Large intestine (tissue), 12 donors: ENCODE measurements at places on chromosomes 5 and 9. TPM values are rescaled to one million over a fixed set of nuclear protein-coding genes. Genes with fewer than 3 reads are reported as not detected.

The ZNF658 gene
- 4.4 TPM for polyA plus RNA-seq

DNA sequence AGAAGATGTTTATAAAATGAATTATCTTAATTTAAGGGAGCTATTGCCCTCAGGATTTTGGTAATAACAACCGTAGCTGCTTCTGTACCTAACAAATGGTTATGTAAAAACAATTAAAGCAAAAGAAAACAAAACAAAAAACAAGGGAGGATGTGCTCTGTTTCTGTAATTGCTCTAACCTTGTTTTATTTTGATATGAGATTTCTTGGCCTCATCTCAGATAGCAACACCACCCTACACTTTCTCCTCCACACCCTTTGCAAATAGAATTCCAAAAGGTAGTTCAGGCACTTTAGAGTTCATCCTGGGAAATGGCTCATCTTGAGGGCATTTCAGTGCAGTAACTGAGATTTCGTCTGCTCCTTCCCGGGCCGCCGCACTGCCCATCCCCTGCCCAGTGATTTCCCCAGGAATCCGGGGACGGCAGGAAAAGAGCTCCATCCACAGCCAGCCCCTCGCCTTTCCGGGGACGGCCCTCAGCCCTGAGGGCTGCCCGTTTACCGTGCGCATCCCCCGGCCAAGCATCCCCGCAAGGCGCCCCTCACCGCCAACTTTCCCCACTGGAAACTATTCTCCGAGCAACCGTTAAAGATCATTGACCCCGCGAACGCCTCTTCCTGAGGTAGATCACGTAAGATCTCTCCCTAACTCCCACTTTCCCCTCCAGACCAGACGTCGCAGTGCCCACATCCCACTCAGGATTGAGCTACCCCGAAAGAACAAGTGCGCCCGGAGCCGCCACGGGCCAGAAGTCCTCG lies 1.2 kb downstream of the FNBP1 start:
- peak overlapping the region; percentile 65 for H3K27ac ChIP-seq
- H3K4me1 ChIP-seq, result peaks cover 9% of the 10 kb centered on the region
- H3K4me3 ChIP-seq, result peak overlapping the region; percentile 61
- peak; percentile 8 for DNase-seq
- H3K36me3 ChIP-seq, result no peaks in the 10 kb centered on the region

GRCh38 chr9:6051511-6051950 lies 36.1 kb upstream of the RANBP6 start:
- no peaks in the 10 kb centered on the region for H3K36me3 ChIP-seq
- H3K4me1 ChIP-seq, result no peaks in the 10 kb centered on the region
- no peak overlapping the region for H3K4me3 ChIP-seq
- no peak overlapping the region for H3K27ac ChIP-seq

GRCh38 chr9:123742009-123742767 lies 187.7 kb downstream of the DENND1A start:
- peak; percentile 14 for DNase-seq
- H3K27ac ChIP-seq, result no peak overlapping the region
- H3K4me1 ChIP-seq, result no peaks in the 10 kb centered on the region
- no peaks in the 10 kb centered on the region for H3K27me3 ChIP-seq

DNA sequence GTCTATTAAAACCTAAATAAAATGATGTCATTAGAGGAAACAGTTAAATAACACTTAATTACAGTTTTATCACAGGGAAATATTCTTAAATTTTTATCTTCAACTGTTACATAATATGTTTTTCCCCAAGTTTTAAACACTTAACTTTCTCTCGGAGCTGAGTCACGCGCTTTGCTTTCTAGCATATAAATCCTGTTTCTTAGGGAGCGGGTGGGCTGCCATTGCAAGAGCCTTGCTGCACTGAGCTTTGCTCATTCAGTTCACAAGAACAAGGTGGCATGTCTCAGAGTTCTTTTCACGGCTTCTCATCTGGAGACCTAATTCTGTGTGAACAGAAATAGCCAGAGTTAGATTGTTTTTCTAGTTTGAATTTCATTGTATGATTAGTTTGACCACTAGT lies 166.1 kb downstream of the ZSWIM6 start:
- H3K27me3 ChIP-seq, result no peaks in the 10 kb centered on the region
- no peak for DNase-seq
- no peak overlapping the region for H3K4me3 ChIP-seq
- no peaks in the 10 kb centered on the region for H3K4me1 ChIP-seq
- no peak overlapping the region for H3K27ac ChIP-seq

The PHF24 gene
- polyA plus RNA-seq, result 1.6 TPM

GRCh38 chr9:68648164-68648563 lies 56.9 kb upstream of the PIP5K1B start:
- H3K4me3 ChIP-seq, result no peak overlapping the region
- H3K27me3 ChIP-seq, result no peaks in the 10 kb centered on the region
- no peaks in the 10 kb centered on the region for H3K36me3 ChIP-seq
- H3K4me1 ChIP-seq, result no peaks in the 10 kb centered on the region
- no peak for DNase-seq

The EIF4EBP3 gene
- polyA plus RNA-seq, result 14.7 TPM

- no peaks in the 10 kb centered on the region for H3K4me1 ChIP-seq
- peaks cover 5% of the 10 kb centered on the region for H3K27me3 ChIP-seq
- no peak overlapping the region for H3K27ac ChIP-seq
- no peak overlapping the region for H3K4me3 ChIP-seq
- no peak for DNase-seq
These were observed 40.1 kb downstream of the SLC6A3 start for GRCh38 chr5:1405121-1405520.

DNA sequence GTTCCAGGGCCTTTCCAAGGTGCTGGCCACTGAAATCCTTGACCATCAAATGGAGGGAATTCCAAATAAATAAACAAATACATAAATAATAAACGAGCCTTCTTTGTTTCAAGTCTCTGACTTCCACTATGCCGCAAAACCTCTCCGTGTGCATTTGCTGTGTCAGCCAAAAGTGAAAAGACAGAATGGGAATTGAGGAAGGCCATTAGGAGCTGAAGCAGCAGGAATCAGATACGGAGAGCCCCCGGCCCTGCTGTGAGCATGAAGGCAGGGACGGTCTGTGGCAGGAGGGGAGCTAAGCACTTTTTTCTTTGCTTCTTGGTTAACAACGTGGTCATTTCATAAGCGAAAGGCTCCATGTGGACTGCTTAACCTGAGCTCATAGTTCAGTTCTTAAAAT lies 26.1 kb downstream of the PLPPR1 start:
- no peaks in the 10 kb centered on the region for H3K27me3 ChIP-seq
- DNase-seq, result no peak
- no peak overlapping the region for H3K27ac ChIP-seq
- no peak overlapping the region for H3K4me3 ChIP-seq
- no peaks in the 10 kb centered on the region for H3K4me1 ChIP-seq
- H3K36me3 ChIP-seq, result no peaks in the 10 kb centered on the region

DNA sequence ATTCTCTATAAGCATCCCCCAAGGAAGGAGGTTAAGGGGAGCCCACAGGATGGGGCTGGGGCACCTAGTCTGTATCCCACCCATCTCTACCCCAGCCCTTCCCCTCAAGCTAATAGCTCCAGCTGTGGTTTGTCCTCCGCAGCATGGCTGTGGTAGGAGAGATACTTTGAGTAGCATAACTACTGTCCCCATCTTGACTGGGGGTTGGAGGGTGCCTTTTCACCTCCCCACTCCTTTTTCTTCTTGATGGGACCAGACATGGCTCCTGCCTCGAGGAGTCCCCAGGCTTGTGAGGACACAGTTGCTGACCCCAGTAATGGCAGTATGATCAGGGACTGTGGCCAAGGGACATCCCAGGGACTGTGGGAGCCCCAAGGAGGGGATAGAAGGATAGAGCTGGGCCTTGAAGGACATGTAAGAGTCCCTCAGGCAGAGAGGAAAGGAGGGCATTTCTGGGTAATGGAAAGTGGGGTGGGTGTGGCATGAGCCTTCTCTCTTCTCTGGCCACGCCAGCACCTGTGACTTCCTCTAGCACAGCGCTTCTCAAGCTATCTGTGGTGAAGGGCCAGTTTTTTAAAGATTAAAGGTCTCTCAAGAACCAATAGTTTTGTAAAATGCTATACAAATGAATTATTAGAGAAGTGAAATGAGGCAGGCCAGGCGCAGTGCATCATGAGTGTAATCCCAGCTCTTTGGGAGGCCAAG lies 14.0 kb downstream of the OLFML2A start:
- no peak overlapping the region for H3K4me3 ChIP-seq
- peaks cover 3% of the 10 kb centered on the region for H3K4me1 ChIP-seq
- no peaks in the 10 kb centered on the region for H3K27me3 ChIP-seq
- no peak overlapping the region for H3K27ac ChIP-seq
- no peak for DNase-seq
